ENCODE measurements at places on chromosomes 3 and 15.

- no peak for DNase-seq
Measured at GRCh38 chr3:188916934-188917401, 254.8 kb upstream of the TPRG1 start.

- no peak for DNase-seq
Measured at GRCh38 chr3:31848163-31848818, 132.8 kb downstream of the OSBPL10 start.

DNA sequence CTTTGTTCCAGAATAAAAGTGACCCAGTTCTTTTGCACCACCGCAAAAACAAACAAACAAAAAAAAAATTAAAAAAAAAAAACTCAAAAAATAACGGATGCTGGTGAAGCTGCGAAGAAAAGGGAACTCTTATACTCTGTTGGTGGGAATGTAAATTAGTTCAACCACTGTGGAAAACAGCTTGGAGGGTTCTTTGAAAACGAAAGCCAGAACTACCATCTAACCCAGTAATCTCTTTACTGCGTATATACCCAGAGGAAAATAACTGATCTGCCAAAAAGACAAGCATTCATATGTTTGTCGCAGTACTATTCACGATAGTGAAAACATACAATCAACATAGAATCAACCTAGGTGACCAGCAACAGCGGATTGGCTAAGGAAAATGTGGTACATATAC, 298.9 kb upstream of the CBLB start:
- DNase-seq, result no peak

DNA sequence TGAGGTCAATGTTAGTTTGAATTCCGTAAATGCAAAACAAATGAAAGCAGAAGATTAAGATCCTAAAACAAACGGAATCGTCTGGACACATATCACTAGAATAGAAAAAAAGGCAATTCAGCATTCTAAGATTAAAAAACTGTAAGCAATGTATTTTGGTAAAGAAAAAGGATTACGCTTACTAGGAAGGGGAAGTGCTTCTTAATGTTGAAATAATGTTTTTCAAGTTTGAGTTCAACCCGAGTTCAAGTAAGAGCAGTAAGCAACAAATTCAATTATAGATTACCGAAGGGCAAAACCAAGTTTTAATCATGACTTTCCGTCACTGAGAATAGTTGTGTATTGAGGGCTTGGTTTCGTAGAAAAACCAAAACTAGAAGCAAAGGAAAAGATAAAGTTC, 637 bp downstream of the CIP2A start:
- DNase-seq, result no peak

- DNase-seq, result no peak
Measured at GRCh38 chr3:55488398-55489055, 1.4 kb upstream of the WNT5A start.

DNA sequence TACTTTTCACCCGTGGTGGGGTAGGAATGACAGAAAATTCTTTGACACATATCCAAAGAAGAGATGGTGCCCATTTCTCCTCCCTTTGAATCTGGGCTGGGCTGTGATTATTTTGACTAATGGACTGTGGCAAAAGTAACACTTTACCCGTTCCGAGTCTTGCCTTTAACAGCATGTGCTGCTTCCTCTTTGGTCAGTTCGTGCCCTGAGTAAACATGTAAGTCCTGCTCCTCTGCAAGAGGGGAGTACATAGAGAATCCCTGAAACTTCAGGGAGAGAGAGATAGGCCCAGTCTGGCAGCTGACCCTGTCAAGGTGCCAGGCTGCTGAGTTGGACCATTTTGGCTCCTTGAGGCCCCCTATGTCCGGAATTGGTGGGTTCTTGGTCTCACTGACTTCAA, 243.1 kb downstream of the EPHB1 start:
- DNase-seq, result no peak
